Activated CD8-positive, alpha-beta memory T cell treated with anti-CD3 and anti-CD28 coated beads, Interleukin-2, amount 10 ng/mL, durations not matched to agents 7 days and 5 days (primary cell): ENCODE measurements at places on chromosomes 5 and 9.

DNA sequence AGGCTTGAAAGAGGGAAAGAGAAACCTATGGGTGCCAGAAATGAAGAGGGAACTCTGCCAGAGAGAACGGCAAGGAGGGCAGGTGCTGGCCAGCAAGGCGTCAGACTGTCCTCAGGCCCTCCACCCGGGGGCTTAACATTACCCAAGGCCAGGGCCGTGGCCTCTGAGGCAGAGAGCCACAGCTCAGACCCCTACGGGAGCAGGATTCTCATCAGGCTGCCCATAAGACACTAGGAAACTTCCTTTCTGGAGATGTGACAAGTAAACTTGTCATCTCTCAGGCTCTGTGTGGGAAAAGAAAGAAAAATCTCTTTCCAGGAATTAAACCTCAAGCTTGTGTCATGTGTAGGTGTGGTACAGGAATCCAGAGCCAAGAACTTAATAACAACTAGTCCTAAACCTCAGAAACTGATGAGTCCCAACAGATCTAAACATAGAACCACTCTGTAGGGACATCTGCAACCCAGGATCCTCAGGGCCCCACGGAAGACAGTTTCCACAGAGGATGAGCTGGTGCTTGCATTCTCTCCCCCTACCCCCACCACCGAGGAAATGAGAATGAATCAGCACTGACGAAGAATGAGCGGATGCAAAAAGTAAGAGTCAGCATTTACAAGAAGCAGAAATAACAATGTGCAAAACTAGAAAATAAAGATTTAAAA lies 74.3 kb downstream of the DCP2 start:
- no peak for DNase-seq

- DNase-seq: no peak
These were observed 48.5 kb upstream of the ZNF354A start for GRCh38 chr5:178778919-178779318.

GRCh38 chr9:90956026-90956810 lies 154.6 kb downstream of the SYK start:
- DNase-seq: no peak

DNA sequence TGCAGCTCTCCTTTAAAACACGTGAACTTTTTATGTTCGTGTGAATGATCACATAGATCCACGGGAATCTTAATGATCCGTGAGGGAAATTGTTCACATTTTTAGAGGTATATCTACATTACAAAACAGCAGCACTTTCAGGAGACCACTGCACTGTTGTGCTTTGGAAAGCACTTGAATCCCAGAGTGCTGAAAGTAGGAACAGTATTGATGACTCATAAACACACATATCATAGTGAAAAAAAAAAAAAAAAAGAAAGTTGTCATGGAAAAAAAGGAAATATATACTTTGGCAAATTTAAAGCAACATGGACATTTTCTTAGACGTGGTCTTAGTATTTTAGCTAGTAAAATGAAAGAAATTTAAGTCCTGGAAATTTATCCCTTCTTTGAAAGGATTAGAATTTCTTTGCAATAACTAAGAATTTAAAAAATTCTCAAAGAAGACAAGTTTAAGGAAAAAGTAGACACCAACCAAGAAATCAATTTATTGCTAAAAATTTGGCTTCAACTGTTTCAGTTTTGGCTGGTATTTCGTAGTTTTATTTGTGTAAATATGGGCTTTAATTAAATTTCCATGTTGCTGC lies 55.4 kb downstream of the ADGRV1 start:
- no peak for DNase-seq

DNA sequence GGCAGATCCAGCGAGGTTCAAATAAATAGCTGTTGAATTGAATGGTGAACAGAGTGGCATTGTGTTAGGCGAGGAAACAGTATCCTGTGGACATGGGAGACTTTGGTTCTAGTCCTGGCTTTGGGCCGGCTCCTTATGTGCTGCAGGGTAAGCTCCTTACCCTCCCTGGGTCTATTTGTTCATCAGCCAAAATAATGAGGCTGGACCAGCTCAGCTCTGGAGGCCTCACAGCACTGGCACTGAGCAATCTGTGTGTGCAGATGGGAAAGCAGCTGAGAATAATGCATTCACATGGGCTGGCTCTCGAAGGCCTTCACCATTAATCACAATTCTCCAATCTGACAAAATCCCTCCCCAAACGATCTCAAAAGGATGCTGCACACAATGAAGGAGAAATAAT lies 81.9 kb downstream of the APBA1 start:
- DNase-seq: no peak

- DNase-seq: no peak
These were observed 367.6 kb downstream of the GLIS3 start for GRCh38 chr9:3931996-3932906.

- no peak for DNase-seq
These were observed 2.8 kb downstream of the SHC3 start for GRCh38 chr9:89175828-89176261.

- no peak for DNase-seq
These were observed 343.1 kb downstream of the CTNND2 start for GRCh38 chr5:11560915-11561697.

DNA sequence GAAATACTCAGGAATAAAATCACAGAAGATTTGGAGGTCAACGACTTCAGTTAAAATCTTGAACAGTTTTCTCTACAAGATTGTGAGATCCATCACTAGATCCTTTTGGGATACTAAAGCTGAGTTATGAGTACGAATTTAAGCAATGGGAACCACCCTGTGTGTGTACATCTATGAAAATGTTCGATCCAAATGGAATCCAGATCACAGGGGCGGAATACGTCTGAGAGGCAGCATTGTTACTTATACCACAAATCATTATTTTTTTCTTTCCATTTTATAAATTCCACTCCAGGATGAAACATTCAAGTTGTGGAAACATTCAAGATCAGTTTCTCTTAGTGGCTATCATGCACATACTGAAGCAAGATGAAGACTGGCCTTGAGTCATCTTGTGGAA lies 239.3 kb upstream of the PAPPA start:
- DNase-seq: no peak

- DNase-seq: peak; percentile 89
These were observed 20.3 kb downstream of the PTPA start for GRCh38 chr9:129131300-129132145.

- DNase-seq: no peak
These were observed 11.0 kb downstream of the FBN2 start for GRCh38 chr5:128527077-128527476.

GRCh38 chr9:120336021-120336752 lies 243.8 kb downstream of the CDK5RAP2 start:
- DNase-seq: no peak

DNA sequence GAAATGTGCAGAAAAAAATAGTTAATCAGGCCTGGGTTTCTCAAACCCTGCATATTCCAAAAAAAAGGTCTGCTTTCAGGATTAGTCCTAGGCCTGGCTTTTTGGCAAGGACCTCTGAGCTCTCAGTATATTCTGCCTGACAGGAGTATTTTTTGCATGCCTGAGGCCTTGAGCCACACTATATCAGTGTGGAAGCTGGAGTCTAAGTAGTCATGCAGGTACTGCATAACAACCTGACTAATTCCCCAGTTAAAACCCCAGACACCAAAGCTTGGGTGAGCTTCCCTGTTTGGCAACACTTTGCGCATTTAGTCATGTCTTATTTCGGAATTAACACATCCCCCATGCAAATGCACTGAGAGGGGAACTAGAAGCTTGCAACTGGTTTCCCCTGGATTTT lies 359.5 kb downstream of the CETN3 start:
- DNase-seq: no peak

DNA sequence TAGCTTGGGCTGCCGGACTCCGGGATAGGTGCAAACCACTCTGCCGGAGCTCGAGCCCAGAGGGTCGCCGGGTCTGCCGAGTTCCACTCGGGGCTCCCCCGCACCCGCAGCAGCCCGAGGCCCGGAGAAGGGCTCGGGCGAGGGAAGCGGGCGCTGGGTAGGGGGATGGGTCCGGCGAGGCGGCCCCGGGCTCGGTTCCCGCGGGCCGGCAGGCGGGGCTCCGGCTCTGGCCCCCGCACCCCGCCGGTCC lies 507 bp downstream of the RICTOR start:
- no peak for DNase-seq

DNA sequence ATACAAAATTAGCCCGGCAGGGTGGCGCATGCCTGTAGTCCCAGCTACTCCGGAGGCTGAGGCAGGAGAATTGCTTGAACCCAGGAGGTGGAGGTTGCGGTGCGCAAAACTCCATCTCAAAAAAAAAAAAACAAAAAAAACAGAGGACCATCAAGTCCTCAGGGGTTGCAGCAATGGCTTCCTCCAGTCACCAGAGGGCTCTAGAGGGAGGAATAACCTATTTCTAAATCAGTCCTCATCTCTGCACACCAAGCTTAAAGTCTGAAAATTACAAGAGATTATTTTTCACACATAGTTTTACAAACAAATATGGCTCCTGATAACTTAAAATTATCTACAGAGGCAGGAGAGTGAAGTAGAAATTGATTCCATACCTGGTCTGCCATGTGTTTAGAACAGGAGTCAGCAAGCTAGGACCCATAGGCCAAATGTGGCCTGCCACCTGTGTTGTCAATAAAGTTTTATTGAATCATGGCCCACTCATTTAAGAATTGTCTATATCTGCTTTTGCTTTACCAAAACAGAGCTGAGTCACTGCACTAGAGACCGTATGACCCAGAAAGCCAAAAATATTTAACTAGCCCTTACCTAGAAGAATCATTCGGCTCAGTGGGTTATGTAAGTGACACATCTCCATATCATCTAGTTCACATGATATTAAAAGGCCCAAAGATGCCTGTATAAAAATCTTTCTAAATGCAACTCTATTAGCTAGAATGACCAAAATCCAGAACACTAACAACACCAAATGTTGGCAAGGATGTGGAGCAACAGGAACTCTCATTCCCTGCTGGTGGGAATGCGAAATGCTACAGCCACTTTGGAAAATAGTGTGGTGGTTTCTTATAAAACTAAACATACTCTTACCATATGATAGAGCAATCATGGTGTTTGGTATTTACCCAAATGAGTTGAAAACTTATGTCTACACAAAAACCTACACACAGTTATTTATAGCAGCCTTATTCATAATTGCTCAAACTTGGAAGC lies 207.7 kb downstream of the FRMD3 start:
- no peak for DNase-seq

DNA sequence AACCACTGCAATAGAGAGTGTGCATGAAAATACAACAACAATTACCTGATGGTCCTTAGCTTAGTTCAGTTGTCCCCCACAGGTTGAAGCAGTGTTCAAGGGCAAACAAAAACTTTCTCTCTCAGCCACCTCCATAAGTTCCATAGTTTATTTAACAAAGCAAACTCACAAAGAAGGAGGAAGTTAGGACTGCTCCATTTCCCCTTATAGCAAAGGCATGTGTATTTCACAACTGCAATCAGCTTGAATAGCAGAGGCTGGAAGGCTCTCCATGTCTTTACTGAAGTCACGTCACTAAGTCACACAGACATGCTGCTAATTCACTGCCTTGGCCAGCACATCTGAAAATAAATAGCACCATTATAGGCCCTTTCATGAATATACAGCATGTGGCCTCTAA lies 43.3 kb downstream of the DOCK8 start:
- DNase-seq: no peak

GRCh38 chr9:20746967-20747366 lies 62.9 kb downstream of the FOCAD start:
- no peak for DNase-seq

DNA sequence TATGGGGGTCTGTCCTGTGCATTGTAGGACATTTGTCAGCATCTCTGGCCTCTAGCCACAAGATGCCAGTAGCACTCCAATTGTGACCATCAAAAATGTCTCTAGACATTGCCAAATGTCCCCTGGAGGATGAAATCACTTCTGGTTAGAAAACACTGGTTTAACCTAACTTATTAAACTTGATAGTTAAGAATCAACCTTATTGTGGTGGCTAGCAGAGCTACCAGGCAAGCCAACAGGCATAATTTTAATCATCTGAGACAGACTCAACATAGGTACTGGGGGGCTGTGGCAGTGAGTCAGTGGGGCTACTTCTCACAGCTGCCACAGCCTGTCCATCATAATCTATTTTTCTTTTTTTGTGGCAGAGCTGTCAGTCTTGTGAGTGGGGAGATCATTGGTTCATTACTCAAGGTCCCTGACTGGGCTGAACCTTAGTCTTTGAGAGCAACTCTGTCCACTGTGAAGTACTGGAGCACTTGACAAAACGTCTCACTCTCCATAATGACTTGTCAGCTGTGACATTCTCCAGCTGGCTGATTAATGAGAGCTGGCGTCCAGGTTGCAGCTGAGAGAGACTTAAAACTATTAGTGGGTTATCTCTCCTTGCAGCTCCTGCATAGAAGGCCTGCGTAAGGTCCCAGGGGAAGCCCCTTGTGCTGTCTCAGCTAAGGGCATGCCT lies 107.9 kb downstream of the DCP2 start:
- no peak for DNase-seq

DNA sequence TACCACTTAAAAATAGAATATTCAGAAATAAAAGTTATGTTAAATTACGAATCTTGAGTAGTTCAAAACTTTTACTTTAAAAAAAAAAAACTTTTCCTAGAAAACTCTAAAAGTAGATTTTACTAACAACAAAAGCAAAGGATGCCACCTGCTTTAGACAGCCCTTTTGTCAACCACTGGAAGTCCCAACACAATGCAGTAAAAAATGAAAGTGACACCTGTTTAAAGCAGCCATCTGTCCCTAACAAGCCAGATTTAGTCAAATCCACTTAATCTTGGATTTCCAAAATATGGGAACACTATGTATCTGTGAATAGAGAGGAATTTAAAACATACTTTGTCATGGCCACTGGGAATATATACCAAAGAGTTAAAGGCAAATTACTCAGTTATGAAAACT lies 3.8 kb downstream of the RFX3 start:
- DNase-seq: no peak

DNA sequence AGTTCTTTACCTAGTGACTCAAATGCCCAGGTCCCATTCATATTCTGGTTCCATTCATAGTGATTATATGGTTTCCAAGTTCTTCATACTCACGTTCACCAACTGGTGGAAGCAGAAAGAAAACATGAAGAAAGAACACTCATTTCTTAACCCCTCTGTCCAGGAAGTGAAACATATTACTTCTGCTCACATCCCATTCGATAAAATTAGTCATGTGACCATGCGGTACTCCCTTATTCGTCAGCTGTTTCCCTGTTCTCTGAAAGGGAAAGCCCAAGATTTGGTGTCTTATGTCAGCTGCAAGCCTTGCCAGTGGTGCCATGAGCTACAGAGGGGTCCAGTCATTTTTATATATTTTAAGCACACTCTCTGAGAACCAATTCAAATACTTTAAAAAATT lies 387.0 kb upstream of the DMAC1 start:
- DNase-seq: no peak

DNA sequence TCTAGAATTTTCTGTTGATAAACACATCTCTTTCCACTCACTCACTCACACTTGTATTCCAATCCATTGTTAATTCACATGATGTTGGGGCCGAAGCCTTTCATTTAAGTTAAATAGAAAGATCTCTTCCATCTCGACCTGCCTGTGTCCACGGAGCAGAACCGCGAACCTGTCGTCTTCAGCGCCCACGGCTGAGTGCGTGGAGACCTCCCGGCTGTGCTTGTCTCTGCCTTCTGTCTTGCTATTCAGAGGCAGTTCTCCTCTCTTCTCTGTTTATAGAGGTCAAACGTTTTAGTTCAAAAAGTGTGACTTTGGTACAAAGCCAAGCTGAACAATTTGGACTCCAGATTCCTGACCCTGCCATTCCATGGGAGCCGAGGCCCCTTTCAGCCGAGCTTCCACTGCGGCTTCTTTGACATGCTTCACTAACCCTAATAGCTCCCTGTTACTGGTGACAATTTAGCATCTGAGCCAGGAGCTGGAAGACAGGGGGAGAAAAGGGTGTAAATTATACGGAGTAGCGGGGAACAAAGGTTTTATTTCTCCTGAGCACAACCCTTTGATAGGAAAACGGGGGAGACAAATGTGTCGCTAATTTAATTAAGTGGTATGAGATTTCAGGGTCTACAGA lies 314.4 kb upstream of the IRX4 start:
- no peak for DNase-seq

GRCh38 chr5:127826011-127826410 lies 122.8 kb downstream of the CCDC192 start:
- no peak for DNase-seq
